Cortex of kidney (tissue), 1 donor: ENCODE measurements at places on chromosomes 7 and 10.

DNA sequence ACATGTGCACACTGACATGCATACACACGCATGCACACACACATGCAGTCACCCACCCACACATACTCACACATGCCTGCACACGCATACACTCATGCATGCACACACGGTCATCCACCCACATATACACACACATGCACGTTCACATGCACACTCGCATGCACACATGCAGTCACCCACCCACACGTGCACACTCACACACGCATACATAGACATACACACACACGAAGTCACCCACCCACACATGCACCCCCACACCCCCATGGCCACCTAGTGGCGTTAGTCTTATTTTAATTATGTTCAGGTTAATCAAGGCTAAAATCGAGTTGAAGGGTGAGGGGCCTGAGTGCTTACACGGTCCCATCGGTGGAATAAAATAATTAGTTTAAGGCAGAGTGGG lies 96.8 kb downstream of the DNAJB6 start:
- no peak for DNase-seq

DNA sequence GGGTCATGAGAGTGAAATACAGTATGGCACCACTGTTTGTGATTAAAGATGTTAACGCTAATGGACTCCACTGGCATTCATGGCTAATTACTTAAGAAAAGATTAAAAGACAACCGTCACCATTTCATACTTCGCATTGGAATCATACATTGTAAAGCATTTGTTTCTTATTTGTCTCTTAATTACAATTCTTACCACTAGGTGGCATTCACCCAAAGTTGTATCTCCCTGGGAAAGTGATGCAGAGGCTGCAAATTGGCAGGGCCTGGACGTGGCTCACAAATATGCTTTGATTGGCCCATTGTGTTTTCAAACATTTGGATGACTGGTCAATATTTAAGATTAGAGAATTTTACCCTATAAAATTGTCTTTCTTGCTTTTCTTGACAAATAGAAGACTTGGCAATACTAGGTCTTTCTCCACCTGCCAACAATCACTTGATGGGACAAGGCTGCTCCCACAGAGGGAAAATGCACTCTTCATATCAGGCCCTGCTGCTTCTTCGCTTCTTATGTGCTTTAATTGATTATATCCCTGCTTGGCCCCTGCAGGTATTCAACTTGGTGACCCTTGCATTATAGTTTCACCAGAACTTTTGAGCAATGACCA lies 72.1 kb upstream of the STARD3NL start:
- DNase-seq, result no peak

DNA sequence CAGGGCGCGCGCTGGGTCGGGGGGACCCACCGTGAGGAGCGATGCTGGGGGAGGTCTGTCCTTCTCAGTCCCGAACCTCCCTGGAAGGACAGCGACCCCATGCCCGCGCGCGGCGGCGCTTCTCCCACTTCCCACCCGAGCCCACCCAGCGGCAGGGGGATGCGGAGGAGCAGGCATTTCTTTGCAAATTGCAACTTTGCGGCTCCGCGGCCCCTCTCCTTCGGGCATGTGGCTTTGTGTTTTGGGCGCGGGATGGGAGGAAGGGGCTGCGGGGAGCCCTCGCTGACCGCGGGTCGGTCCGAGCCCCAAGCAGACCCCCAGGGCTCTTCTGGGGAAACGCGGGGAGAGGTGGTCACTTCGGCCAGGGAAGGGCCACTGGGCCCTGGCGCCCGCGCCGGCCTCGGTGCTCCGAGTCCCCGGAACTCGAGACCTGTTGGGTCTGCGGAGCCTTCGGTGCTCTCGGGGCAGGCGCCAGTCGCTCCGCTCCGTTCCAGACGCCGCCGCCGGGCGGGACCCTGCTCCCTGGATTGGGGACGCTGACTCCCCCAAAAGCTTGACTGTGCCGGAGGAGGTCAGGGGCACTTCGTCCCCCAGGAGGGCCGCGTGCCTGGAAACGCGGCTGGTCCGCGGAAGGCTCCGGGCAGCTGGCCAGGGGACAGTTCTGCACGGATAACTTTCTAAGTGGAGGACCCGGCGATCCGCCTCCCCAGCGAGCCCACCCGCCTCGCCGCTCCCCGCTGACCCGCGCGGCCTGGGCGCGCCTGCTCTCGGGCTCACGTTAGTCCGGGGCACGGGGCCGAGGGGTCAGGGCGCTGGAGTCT lies 164.2 kb upstream of the DPP6 start:
- DNase-seq, result no peak

DNA sequence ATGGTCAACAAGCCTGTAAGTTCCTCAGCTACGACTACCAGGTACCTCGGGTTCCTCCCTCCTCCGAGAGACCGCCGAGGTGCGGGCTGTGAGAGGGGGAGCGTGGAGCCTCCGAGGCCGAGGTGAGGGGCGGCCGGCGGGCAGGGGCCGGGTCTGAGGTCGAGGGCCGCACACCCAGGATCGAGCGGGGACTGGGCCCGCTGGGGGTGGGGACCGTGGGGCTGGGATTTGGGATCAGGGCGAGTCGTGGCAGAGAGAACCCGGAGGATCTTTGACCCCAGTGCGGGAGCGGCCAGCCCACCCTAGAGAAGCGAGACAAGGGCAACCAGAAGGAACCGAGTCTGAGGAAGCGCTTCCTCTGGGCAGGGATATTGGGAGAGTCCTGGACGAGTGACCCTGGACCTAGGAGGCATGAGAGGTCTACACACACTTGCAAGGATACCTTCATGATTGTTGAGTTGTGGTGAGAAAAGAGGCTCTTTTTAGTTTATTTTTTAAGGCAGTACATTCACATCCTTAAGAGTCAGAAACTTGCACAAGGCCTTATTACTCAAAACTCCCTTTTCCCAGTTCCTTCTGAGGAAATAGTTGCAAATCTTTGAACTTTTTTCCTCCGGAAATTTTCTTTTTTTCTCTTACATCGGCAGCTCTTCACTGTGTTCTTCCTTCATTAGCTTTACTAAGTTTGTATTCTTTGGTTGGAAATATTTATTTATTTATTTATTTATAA lies 395 bp downstream of the ZNF487 start:
- DNase-seq, result no peak

GRCh38 chr10:74521526-74521925 lies 304.9 kb upstream of the KAT6B start:
- no peak for DNase-seq

DNA sequence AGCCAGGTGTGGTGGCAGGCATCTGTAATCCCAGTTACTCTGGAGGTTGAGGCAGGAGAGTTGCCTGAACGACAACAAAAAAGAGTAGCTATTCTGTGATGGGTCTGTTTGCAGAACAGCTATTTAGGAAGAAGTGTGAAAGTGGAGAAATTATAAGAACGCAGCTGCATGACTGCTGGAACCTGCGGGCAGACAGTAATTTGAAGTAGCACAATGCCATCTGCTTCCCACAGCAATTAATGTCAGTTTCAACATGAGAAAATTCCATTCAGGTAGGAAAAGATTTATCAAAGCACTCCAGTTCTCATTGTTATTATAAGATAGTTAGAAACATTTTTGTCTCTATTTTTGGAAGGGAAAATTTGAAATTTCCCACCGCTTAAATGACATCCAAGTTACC lies 21.5 kb downstream of the LAMB1 start:
- no peak for DNase-seq

- no peak for DNase-seq
These were observed 6.3 kb downstream of the KIAA1217 start for GRCh38 chr10:24215196-24215595.

- DNase-seq, result no peak
These were observed 210.4 kb downstream of the PRPF18 start for GRCh38 chr10:13797164-13797563.

- no peak for DNase-seq
These were observed 19.5 kb downstream of the PRF1 start for GRCh38 chr10:70582793-70583668.

GRCh38 chr7:142431491-142431890 lies 173.6 kb upstream of the PRSS58 start:
- DNase-seq, result no peak

GRCh38 chr7:8175929-8176369 lies 86.0 kb downstream of the ICA1 start:
- DNase-seq, result no peak

- DNase-seq, result no peak
These were observed 52.2 kb downstream of the C10orf105 start for GRCh38 chr10:71667387-71667752.
